ENCODE measurements at places on chromosomes 12 and 14.

DNA sequence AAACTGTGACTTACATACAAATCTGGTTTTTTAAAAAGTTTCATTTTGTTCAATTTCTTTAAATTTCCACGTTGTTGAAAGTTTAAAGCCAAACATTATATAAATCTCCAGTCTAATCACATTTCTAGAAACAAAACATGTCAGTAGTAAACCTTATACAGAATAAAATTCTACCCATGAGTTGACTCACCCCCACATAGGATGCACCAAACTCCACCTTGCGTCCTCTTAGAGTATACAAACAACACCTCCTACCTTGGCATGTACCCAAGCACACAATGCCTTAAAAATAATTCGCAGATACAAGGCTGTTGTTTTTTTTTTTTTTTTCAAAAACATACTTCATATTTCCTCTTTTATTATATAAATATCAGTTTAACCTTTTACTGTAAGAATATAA, 3.3 kb downstream of the FBXL14 start:
- DNase-seq = no peak

GRCh38 chr12:131287938-131288764, 334.4 kb downstream of the ADGRD1 start:
- no peak for DNase-seq

DNA sequence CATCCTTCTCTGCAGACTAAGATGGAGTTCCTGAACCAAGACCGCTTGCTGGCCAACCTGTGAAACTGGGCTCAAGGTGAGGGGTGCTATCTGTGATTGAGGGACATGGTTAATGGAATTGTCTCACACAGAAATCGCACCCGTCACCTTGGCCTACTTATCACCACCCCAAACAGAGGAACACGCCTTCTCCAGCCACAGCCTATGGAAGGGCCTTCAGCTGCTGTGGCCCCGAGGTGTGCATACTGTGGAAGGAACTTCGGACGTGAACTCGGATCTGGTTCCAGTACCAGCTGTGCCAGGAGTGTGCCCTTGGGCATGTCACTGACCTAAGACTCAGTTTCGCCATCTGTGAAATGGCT, 44.4 kb downstream of the EVL start:
- DNase-seq = no peak

GRCh38 chr14:54591461-54591860, 24.5 kb downstream of the SAMD4A start:
- DNase-seq = no peak

DNA sequence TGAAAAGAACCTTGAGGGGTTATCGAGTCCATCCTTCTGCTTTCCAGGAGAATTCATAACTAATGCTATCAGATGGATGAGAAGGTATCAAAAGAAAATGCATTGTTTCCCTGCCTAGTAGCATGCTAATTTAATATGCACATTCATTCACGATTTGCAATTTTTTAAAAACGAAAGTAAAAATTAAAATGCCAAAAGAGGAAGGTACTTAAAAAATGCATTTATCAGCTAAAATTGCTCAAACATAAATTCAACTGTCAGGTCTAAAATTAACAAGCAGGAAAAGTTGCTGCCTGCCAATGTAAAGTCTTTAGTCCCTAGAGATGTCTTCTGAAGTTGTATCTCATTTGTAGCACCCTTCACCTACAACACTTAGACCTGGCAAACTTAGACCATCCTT, 7.9 kb downstream of the ATF7 start:
- no peak for DNase-seq

DNA sequence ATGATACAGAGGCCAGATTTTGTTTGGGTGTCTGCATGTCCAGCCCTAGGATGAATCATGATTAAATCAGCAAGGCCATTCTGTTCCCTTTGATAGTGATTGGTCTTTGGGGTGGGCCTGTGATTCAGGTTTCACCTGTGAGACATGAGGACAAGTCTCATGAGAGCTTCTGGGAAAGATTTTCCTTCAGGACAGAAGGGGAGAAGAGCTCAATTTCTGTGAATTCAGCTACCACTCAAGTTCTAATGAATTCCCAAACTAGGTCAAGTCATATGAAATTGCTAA, 73.4 kb downstream of the ZNF664 start:
- DNase-seq = no peak

DNA sequence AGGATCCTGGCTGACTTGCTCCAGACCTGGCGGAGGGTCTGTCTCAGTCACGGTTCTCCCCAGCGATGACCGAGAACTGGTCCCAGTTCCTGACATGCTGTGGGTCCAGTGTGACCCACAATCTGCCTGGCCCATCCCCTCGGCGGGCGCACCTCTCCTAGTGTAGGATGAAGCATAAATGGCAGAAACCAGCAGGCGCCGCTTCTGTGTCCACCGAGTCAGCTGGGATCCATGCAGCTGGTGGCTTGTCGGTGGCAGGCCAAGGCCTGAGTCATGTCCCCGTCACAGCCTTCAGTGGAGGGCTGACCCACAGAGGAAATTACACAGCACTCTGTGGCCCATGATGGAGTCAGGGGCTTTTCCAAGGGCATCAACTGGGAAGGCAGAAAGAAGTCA, 38.5 kb downstream of the NFKBIA start:
- DNase-seq = no peak

GRCh38 chr14:54594537-54594936, 27.6 kb downstream of the SAMD4A start:
- no peak for DNase-seq

DNA sequence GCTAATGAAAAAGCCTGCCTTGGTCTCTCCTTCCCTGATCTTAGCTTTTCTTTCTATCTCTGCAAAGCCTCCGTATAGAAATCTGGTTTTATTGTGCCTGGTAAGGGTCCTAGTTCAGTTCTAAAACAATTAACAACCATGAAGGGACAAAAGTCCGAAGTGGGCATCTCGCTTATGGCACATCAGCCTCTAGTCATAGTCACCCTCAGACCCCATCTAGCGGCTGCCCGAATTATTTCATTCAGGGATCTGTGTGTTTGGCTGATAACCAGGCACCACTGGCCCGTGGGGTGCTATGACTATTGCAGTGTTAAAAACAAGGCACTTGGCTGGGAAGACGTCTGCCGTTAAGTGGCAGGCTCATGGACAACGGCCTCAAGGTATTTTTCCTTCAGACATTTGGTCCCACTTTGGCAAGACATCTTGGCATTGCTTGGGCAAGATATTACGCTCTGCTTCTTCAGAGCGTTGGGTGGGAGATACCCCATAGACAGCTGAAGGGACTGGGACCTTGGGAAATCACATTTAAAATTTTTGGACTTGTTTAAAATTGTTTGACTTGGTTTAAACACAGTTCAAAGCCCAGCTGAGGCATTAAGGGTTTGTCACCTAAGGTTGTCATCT, 87.1 kb downstream of the SINHCAF start:
- DNase-seq = peak; percentile 93

DNA sequence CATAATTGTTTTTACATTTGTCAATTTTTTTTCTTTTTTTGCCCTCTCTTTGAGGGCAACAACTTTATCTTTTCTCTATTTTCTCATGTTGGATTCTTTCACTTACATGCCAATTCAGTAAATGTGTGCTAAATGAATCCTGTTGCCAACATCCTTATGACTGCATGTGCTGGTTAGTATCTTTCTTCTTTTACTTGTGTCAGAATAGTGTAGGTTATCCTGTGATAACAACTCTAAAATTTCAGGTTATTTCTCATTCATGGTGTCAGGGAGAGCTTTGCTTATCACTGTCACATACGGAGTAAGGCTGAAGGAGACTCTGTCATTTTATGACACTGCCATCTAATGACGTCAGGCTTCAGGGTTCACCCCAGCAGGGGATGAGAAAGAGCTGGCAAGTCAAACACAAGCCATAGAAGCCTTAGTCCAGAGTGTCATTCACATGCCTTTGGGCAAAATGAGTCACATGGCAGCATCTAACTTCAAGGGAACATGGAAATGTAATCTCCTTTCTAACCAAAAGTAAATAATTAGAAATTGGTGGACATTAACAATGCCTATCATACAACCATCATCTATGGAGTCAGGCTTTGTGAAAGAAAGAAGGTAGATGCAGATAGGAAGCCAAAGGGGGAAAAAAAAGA, 242.5 kb upstream of the ATP2B1 start:
- DNase-seq = no peak

- DNase-seq = no peak
Observed at GRCh38 chr14:79179985-79180384, 1009.8 kb downstream of the NRXN3 start.

DNA sequence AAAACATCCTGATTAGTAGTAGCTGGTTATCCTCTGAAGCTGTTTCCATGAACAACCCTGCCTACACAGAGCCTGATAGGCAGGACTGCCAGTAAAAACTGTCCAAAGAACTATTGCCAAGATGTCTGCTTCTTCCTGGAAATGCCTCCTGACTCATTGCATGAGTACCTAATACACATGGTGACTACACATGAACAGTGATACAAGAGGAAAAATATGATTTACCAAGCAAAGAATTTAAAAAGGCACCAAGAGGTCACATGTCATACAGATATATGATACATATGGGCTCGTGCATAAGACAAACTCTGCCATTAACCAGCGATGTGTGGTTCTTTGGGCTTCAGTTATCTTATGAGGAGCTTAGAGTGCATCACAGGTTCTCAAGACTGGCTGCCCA, 552.3 kb downstream of the SLC16A7 start:
- DNase-seq = no peak

DNA sequence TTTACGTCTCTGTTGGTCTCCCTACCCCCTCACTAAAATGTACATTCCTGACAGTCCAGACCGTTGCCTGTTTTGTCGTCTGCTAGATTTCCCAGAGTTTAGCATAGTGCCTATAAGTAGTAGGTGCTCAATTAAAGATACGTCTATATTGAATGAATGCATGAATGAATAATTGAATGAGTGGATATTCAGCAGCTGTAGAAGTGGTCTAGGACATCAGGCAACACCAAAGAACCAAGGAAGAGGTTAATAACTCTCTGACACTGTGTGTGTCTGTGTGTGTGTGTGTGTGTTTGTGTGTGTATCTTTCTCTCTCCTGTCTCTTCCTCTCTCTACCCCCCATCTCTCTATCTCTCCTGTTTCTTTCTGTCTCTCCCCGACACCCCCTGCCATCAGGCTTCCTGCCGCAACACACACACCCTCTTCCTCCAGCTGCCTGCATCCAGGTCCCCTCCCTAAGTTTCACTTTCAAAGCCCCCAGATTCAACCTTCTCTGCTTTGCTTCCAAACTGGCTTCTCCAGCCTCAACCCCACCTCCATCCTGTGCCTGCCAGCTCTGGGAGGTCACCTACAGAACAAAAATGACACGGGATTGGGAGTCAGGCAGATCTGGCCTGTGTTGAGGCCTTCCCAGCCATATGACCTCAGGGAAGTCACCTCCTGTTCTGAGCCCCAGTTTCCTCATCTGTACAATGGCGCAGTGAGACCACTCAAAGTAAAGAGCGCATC, 119.9 kb upstream of the NCOR2 start:
- no peak for DNase-seq

DNA sequence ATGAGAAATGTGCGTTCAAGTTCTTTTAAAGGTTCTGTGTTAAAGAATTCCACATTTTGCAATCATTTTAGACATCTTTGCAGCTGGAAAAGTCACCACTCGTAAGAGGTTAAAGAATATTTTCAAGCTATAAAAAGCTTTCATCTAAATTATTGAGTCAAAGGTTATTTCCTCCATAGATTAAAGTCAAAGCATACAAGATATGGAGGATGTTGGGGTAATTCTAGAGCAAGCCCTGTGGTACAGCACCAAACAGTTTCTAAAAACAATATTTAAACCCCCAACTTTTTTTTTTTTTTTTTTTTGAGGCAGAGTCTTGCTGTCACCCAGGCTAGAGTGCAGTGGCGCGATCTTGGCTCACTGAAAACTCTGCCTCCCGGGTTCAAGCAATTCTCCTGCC, 1299.8 kb upstream of the TMEM132C start:
- DNase-seq = no peak

GRCh38 chr14:100470523-100470897, 116.7 kb downstream of the BEGAIN start:
- DNase-seq = no peak

DNA sequence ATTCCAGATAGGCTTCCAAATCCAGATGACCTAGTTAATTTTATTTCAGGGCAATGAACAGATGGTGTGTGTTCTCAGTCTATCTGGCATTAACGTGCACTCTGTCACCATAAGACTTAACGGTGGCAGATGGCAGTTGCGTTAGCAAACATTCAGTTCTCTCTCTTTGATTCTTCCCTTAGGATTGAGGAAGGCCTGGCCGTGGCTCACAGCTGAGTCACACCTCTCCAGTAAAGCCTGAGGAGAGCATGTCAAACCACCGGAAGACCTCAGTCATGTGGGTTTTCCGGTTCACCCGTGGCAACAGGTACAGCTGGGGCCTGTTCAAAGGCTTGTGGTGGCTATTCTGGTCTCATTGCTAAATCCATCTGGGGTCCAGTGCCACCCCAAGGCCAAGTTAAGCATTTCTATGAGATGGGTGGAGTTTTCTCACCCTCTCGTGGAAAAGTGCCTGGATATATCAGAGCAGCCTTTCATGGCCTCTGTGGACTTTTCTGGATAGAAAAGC, 545.1 kb upstream of the ATP2B1 start:
- DNase-seq = peak; percentile 87

DNA sequence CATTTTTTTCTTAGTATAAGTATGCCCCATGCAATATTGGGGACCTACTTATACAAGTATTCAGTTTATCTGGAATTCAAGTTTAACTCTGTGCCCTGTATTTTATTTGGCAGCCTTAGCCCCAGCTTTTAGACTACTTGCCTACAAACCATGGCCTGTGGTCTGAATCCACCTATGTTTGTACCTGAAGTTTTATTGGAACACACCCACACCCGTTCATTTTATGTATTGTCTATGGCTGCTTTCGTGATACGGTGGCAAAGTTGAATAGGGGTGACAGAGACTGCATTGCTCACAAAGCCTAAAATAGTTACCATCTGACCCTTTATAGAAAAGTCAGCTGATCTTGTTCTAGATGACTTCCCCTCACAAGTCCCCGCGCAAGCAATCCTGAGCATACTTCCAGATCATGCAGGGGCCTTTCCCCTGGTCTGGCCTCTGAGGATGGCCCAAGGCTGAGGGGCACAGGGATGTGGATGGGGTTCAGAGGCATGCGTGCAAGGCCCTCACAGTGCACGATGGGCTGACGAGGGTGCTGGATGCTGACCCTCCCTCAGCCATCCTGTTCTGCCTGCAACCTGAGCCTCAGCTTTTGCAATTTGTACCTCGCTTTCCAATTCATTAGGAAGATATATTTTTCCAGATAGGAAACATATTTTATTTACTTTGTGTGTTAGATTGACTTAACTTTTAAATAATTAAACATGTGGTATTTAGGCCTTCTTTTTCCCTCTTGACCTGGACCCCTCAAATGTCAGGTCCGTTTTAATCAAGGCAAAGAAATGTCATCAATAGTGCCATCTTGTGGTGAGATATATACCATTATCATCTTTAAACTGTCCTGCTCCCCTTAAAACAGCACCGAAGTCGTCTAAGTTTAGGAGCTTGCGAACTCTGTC, 527.3 kb upstream of the CCDC196 start:
- no peak for DNase-seq

DNA sequence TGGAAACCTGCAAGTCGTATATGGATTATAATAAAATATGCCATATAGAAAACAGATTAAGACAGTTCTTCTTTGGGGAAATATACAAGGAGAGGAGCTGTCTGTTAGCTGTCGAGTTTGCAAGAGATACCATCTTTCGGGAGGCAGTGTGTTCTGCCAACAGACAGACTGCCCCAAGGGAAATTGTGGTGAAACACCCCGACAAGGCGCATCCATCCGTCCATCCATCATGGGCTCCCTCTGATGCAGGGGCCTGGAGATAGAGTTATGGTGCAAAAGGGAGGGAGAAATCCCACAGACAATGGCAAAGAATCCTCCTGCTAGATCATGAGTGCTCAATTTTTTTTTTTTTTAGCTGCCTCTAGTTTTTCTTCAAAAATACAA, 156.3 kb downstream of the DPF3 start:
- no peak for DNase-seq
